ENCODE measurements at places on chromosomes 3 and 15. TPM values are rescaled to one million over a fixed set of nuclear protein-coding genes. Genes with fewer than 3 reads are reported as not detected.

The PRR20G gene
- not detected for total RNA-seq

The GNB4 gene
- 92.5 TPM for total RNA-seq

The FAM81A gene
- total RNA-seq = 0.78 TPM

The UCN2 gene
- total RNA-seq = 5.0 TPM

The MYH15 gene
- total RNA-seq = 1.7 TPM

The MCTP2 gene
- total RNA-seq = not detected

The AMIGO3 gene
- 1.0 TPM for total RNA-seq

The SNURF gene
- 0.84 TPM for total RNA-seq

GRCh38 chr3:35954413-35954812 is 315.1 kb downstream of the ARPP21 start:
- no peak for DNase-seq

DNA sequence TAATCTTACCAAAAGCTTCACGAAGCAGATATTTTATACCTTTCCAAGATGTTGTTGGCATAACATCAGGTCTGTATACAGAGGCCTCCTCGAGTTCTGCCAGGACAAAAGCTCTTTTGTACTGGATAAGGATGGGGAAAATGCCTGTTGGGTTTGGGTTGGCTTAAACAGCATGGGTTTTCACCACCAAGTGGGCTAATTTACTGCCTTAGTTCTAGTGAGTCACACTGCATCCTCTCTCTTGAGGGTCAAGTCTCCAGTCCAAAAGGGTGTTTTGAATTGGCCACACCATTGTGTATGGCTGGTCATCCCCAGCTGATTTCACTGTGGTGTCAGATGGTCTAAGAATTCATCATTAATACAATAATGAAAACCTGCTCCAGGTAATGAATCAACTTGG is 26.1 kb upstream of the BHLHE40 start:
- peak; percentile 50 for DNase-seq

GRCh38 chr3:25540273-25540672 is 112.2 kb downstream of the RARB start:
- DNase-seq = no peak

DNA sequence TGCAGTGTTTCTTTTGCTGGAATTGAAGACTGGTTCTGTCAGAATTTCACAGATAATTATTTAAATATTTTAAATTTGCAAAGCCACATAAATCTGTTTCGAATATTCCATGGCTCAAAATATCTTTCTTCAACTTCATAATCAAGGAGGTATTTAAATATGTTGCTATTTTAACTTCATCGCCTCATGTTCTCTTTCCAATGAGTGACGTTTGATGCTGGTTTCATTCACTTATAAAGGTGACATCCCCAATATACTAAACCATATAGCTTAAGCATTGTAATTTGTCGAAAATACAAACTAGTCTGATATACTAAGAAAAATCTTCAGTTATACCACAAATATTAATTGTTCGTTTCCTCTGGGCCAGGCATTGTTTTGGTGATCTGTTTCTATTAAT is 22.5 kb downstream of the MBNL1 start:
- no peak for DNase-seq

DNA sequence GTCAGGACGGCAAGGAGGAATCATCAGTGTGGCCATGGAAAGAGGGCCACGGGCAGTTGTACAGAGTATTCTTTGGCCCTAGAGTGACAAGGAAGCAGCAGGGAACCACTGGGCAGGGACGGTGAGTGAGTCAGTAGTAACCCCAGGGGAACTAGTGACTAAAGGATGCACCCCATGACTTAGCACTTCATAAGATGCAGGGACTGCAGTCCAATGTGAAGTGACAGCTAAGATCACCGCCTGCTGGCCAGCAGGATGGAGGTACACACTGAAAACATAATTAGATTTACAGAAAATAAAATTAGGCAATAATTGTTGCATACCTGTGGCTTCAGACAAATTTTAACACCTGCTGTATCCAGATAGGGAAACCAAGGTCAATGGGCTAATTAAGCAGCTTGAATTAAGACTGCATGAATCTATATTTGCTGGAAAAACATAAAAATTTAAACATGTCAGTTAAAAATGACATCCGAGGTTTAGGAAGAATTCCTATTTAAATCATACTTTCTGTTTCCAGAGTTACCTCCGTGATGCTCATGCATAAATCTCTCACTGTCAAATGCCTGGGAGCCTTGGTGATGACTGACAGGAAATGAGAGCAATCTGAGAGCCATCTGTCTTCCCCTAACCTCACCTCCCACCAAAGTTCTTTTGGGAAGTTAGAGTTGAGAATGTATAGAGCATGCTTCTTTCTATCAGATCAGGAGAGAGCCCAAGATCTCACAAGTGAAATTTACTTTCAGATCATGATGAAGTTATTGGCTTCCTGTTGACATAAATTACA is 56.5 kb downstream of the DCLK3 start:
- DNase-seq = peak; percentile 98

DNA sequence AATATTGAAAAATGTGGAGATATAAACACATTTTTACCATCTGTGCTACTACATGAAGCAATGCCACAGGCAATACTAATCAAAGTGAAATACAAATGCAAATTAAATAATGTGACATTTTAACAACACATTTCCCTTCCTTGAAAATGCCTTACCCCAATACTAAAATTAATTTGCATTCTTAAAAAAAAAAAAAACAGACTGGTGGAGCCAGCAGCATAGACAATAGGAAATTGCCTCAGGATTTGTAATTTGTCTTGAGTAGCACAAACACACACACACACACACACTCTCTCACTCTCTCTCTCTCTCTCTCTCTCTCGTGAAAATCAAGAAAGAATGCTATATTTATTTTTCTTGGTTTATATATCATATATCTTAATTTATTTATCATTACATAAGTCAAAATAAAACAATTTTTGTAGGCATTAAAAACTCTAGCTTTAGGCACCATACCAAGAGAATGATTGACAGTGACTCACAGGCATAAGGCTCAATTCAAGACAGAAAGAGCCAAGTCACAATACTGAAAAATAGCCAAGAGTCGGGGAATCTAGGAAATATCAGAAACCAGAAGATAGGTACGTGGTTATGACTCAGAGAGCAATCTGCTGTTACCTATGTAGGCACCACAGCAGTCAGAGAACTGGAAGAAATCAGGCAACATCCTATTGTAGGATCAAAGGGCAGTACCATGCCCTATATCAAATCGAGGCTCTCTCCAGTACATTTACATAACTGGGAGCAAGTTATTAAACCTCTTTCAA is 23.0 kb downstream of the SUCNR1 start:
- DNase-seq = peak; percentile 84

DNA sequence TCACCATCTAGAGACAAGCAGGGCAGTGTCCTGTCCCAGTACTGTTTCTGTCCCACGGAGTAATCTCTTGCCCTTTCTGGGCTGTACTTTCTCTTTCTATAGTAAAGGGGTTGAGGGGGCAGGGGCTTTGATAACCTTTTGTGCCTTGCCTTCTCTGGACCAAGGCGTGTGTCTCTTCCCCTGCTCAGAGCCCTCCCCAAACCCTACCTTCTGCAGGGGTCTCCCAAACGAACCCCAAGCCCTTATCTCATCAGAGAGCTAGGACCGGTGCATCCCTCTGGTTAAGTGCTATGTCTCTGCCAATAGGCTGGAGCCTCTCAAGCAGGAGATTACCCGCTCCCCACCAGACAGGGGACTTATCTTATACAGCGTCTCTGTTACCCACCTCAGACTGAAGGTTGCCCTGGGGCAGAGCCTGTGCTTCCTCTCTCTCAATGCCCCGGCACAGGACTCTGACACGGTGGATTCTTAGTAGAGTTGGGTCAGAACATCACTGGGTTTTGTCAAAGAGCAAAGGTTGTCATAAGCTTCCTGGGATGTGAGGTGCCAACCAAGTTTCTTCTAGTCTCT is 2.9 kb downstream of the PLEKHO2 start:
- DNase-seq = no peak

DNA sequence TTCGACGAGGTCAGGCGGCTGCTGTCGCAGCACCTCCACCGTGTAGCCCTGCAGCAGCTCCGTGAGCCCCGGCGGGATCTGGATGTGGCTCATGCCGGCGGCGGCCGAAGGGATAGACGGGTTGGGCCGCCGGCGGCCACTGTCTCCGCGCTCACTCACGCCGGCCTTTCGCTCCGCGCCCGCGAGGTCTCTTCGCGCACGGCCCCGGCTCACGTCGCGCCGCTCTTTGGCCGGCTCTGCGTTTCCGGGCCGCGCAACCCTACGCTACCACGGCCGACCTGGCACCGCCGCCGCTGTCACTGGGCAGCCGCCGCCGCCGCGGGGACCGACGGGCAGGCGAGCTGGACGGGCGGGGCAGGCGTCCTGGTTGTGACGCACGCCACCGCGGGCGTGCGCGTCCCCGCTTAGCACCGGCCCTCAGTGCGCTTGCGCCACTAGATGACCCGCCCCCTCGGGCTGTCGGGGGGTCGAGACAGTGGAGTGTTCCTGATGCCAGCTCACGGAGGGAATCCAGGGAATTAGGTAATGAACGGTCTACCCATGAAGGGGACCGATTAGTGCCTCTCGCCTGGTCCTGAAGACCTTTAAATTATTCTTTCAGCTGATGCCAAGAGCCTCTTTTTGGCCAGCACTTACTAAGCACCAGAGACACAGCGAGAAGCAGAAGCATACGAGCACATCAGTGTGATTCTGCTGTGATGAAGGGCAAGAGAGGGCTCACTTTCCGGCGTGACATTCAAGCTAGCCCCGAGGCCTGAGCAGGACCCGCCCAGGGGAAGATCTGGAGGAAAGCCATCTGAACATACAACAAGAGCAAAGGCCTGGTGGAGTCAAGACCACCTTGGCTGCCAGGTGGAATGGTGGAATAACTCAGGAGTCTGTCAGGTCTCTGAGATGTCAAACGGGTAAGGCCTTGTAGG is at the start of gene PRKAR2A:
Gene PRKAR2A, minus strand, starts transcription at position 371 of the 920 bp plus-strand sequence. Its CDS starts 278 bp downstream, at position 93.
- peak; percentile 70 for DNase-seq

DNA sequence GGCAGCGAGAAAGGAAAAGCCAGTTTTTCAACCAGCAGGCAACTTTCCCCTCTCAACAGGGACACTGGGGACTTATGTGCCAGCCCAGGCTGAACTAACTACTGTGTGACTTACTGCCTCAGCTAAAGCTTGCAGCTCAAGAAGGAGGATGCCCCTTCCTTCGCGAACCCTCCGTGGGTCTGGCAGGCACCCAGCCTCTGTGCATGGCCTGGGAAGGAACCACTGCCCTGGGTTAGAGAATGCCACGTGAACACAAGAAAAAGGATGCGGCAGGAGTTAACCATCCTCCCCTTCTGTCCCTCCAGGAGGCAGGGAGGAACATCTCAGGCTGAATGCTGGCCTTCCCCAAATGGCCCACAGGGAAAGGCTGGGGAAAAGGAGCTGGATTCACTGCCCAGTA is 29.0 kb downstream of the CHDH start:
- DNase-seq = no peak

- no peak for DNase-seq
These were observed 147.2 kb downstream of the STAG1 start for GRCh38 chr3:136604961-136605360.

DNA sequence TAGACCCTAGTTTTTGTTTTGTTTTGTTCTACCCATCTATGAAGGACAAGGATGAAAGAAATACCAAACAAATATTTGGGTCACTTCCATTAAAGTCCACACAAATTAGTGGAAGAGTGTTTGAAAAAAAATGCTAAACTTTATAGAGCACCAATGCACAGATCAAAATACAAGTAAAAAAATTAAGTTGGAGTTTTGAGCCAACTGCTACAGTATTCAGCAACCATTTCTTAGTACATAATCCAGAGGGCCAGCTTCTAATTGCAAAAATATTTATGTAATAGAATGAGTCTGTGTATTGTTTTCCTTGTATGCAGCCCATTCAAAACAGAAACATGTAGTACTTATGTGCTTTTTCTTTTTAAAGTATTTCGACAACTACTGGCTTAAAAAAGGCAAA is 121.1 kb downstream of the CBLB start:
- no peak for DNase-seq

DNA sequence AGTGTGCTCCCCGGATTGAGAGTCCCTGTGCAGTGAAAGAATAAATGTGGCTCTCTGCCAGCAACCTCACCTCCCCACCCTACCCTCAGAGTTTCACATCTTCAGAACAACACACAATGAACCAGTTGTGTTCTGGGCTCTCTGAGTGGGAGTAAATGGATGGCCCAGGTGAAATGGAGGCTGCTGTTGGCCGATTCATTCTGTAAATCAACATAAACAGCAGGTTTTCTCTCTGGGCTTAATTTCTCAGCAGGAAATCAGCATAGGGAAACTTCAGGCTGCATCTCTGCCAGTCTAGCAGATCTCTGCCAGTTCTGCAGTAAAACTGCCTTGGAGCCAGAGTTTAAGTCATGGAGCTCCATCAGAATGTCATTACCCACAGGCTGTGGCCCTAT is 54.6 kb upstream of the FURIN start:
- no peak for DNase-seq

DNA sequence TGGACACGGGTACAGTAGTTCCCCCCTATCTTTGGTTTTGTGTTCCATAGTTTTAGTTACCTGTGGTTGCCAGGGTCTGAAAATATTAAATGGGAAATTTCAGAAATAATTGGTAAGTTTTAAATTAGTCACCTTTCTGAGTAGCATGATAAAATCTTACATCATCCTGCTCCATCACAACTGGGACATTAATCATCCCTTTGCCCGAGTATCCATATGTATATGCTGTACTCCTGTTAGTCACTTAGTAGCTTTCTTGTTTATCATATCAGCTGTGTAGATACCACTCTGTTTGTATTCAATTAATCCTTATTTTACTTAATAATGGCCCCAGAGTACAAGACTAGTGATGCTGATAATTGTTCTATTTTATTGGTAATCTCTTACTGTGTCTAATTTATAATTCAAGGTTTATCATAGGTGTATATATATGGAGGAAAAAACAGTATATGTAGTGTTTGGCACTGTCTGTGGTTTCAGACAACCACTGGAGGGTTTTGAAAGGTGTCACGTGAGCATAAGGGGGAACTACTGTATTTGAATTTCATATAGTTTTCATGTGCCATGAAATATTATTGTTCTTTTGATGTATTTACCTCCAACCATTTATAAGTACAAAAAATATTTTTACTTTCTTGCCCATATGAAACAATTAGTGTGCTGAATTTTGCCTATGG is 41.4 kb downstream of the CTDSPL2 start:
- DNase-seq = peak; percentile 39

DNA sequence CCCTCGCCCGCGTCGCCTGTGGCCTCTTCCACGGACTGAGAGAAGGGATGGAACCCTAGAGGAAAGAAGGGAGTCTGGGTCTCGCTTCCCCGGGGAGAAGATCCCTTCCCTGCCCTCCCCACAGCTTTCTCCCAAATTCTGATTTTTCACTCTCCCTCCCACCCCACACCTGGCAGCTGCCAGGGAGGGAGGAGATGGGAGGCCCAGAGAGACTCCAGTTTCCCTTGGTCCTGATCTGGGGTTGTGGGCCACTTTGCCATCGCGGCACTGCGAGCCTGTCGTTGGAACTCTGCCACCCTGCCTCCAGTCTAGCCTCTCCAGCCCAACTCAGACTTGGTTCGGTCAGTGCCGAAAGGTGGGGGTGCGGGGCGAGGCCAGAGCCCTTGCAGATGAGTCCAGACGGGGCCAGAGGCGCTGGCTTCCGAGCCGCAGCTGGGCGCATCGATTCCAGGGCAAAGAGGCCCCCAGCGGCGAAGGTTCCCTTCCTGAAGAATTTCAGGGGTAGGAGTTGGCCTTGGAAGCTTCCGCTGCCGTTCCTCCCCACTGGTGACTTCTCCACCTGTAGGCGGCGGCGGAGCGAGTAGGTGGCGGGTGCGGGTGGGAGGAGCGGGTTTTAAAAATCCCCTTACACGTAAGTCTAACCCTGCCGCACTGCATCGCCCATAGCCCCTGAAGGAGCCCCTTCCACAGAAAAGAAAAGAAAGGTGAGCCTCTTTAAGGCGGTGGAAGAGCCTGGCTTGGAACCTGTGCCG is 5.2 kb downstream of the WNT5A start:
- DNase-seq = no peak

Data from A172 (cell line).